CD4-positive, alpha-beta T cell (primary cell): ENCODE measurements at places on chromosomes 12 and 14. TPM values are rescaled to one million over a fixed set of nuclear protein-coding genes. Genes with fewer than 3 reads are reported as not detected.

The RERG gene
- total RNA-seq, result not detected

- no peaks in the 10 kb centered on the region for H3K27me3 ChIP-seq
- DNase-seq, result no peak
- no peaks in the 10 kb centered on the region for H3K36me3 ChIP-seq
- no peaks in the 10 kb centered on the region for H3K4me1 ChIP-seq
- no peak overlapping the region for H3K4me3 ChIP-seq
- no peak overlapping the region for H3K27ac ChIP-seq
Observed at GRCh38 chr12:105301696-105302095, 28.8 kb upstream of the C12orf75 start.

The SCNN1A gene
- 1.1 TPM for total RNA-seq

The CARMIL3 gene
- total RNA-seq, result 0.11 TPM

GRCh38 chr12:91511795-91512420 is 329.3 kb upstream of the DCN start:
- no peaks in the 10 kb centered on the region for H3K36me3 ChIP-seq
- no peak for DNase-seq
- H3K27ac ChIP-seq, result no peak overlapping the region
- no peaks in the 10 kb centered on the region for H3K4me1 ChIP-seq

The DLK1 gene
- total RNA-seq, result not detected

- DNase-seq, result peak; percentile 50
- peak overlapping the region; percentile 98 for H3K4me3 ChIP-seq
- peaks cover 24% of the 10 kb centered on the region for H3K4me1 ChIP-seq
- H3K27ac ChIP-seq, result peak overlapping the region; percentile 100
- no peaks in the 10 kb centered on the region for H3K27me3 ChIP-seq
Observed at GRCh38 chr14:65101631-65102440, 481 bp downstream of the MAX start.

DNA sequence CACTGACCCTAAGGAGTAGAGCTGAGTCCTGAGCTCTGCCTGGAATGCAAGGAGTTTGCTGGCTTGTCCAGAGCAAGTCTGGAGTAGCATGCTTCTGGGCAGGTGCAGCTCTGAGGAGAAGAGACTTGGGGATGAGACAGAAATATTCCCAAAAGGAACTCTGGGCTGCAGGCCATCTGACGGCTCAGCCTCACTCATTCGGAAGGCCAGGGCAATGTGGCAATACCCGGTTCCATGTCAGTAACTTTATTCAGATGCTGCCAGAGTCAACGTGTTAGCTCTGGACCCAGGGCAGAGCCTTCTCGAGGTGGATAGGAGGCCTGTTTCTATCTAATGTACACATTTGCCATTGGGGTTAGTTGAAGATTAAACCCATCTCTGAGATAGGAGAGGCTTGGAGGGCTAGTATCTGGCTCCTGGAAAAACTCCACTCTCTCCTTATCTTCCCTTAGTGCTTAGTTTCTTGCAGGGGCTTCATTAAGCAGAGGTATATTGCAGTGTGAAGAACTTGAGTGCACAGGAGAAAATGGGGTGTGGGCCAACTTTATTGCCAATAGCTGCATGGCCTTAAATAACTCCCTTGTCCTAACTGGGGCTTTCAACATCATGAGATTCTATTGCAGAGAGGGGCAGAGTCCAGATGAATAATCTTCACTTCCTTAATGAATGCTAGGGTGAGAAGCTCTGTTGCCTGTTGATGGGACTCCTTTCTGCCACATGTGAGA is 65.6 kb downstream of the NTF3 start:
- H3K27me3 ChIP-seq, result no peaks in the 10 kb centered on the region
- no peaks in the 10 kb centered on the region for H3K36me3 ChIP-seq
- no peak overlapping the region for H3K27ac ChIP-seq
- H3K4me1 ChIP-seq, result no peaks in the 10 kb centered on the region

DNA sequence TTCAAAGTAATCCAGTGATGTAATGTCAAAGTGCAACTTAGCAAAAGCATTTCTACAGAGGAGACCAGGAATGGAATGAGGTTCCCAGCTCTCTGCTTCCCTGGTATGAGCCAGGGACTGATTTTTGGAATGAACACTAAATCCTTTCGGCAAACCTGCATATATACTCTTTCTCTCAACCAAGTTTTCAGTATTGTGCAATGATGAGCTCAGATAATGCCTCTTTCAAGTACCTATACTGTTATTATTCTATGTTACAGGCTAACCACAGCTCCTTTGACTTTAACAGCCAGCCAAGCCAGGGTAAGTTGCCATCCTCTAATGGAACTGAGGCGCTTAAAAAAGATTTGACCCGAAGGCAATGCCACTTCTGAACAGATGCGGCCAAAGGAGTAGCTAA is 104.9 kb upstream of the FSCB start:
- H3K4me3 ChIP-seq, result no peak overlapping the region
- H3K27ac ChIP-seq, result no peak overlapping the region
- DNase-seq, result no peak
- no peaks in the 10 kb centered on the region for H3K36me3 ChIP-seq
- no peaks in the 10 kb centered on the region for H3K27me3 ChIP-seq
- no peaks in the 10 kb centered on the region for H3K4me1 ChIP-seq

The PCED1B gene
- total RNA-seq, result 18.7 TPM

The KICS2 gene
- total RNA-seq, result 13.6 TPM

DNA sequence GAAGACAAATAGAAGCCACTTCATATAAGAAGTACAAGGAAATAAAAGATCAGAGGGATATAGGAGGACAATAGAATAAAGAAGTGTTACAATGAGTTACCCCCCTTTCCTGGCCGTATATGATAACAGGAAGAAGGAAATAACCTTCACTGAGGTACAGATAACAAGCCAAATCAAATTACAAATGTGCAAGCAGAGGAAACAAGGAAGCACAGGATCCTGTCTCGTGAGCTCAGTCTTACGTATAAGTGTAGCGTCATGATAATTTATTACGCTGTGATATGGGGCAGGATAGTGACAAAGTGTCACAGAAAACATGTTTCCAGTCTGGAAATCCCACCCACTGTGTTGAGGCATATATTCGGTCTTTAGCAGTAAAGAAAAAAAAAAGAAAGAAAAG is 26.5 kb downstream of the CRACR2A start:
- no peak for DNase-seq
- peaks cover 20% of the 10 kb centered on the region for H3K4me1 ChIP-seq
- H3K27me3 ChIP-seq, result no peaks in the 10 kb centered on the region
- no peak overlapping the region for H3K4me3 ChIP-seq

The PRKCH gene
- total RNA-seq, result 385 TPM

The UTP20 gene
- total RNA-seq, result 9.6 TPM

DNA sequence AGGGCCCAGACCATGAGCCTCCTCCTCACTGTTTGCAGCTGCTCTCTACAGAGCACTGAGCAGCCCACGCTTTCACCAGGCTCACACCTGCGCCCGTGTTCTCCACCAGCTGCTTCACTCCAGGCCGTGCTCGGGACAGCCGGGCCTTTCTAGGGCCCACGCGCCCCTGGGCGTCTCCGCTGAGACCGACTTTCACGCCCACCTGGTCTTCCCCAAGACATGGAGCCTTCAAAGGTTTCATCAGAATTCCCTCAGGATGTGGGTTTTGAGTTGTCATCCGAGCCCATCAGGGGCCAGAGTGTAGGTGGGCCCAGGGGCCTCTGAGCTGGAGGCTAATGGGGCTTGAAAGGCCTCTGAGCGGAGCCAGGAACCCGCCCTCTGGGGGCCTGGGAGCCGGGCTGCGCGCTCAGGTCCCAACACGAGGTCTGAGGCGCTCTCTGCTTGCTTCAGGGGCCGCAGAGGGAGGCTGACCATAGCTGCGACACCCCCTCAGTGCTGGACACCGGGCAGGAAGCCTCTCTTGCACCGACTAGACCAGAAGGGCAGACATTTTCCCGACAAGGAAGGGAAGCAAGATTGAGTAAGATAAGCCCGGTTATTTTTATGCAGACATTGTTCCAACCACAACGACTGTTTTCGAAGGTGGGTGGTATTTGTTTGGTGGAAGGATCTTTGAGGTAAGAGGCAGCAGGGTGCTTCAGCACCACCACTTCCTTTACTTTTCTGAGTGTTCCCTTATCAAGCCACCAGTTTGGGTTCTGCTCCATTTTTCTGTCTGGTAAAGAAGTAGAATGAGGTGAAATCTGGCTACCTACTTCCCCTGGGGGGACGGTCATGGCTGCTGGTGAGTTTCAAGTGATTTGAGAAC is 125.0 kb upstream of the FUT8 start:
- peaks cover 68% of the 10 kb centered on the region for H3K4me1 ChIP-seq
- peak; percentile 34 for DNase-seq
- H3K27ac ChIP-seq, result peak overlapping the region; percentile 72
- no peaks in the 10 kb centered on the region for H3K36me3 ChIP-seq
- H3K4me3 ChIP-seq, result peak overlapping the region; percentile 24
- H3K27me3 ChIP-seq, result no peaks in the 10 kb centered on the region

- no peak overlapping the region for H3K27ac ChIP-seq
- DNase-seq, result no peak
- H3K4me1 ChIP-seq, result no peaks in the 10 kb centered on the region
- H3K27me3 ChIP-seq, result no peaks in the 10 kb centered on the region
Observed at GRCh38 chr12:66804563-66804974, 125.7 kb upstream of the GRIP1 start.

DNA sequence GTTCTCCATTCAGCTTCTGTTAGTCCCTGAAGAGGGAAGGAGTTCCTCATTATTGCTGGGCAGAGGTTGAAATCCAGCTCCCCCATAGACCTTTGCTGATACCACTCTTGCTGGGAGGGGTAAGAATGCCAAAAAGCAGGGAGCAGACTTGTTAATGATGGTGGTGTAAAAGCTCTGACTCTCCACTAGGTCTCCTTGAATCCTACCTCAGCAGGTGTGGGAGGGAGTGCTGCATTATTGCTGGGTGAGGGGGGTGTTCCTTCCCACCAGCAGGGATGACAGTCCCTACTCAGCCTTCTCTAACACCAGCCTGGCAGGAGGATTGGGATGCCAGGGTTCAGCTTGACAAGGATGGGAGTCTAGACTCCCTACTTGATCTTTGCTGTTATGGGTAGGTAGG is 185.8 kb upstream of the NOS1 start:
- no peak overlapping the region for H3K4me3 ChIP-seq
- H3K27ac ChIP-seq, result no peak overlapping the region
- no peaks in the 10 kb centered on the region for H3K36me3 ChIP-seq
- DNase-seq, result no peak
- H3K4me1 ChIP-seq, result no peaks in the 10 kb centered on the region

DNA sequence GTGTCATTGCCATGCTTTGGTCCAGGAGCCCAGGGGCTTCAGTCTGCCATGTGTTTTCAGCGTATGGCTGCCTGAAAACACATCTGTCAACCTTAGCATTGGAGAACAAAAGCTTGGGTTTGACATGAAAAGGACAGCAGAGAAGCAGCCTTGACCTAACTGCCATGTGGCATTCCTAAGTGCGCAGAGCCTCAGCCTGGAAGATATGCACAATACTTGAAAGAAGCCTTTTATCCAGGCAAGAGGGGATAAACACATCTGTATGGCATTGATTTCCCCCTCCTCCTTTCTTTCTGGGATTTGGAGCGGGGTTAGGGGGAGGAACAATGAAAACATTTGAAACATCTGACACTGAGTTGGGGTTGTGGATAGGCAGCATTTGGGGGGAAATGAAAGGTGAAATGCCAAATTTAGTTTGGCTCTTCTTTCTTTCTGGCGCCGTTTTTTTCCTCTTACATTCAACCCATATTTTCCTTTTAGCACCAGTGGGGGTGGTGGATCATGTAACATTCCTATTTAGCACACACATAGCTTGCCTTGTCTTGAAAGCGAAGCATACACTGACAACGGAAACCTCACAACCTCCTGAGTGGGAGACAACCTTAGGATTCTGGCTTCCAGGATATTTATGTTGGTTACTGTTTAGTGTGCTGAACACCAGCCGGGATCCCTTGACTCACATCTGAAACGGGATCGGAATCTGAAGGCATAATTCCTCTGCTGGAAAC is 177.0 kb downstream of the C12orf75 start:
- H3K36me3 ChIP-seq, result no peaks in the 10 kb centered on the region
- no peaks in the 10 kb centered on the region for H3K4me1 ChIP-seq
- no peak overlapping the region for H3K4me3 ChIP-seq
- no peak for DNase-seq
- no peaks in the 10 kb centered on the region for H3K27me3 ChIP-seq
- no peak overlapping the region for H3K27ac ChIP-seq

The TSFM gene
- total RNA-seq, result 25.8 TPM

The SNW1 gene
- 131 TPM for total RNA-seq

GRCh38 chr14:95516554-95517181 is at the start of gene SYNE3:
SYNE3 (minus strand) TSS chr14:95516650; CDS start chr14:95475821, 40,829 bp downstream.
- H3K4me1 ChIP-seq, result peaks cover 79% of the 10 kb centered on the region
- H3K27ac ChIP-seq, result peak within 1 kb of the TSS; percentile 80
- H3K27me3 ChIP-seq, result no peaks in the 10 kb centered on the region
- peaks cover 1% of the 10 kb centered on the region for H3K36me3 ChIP-seq
- DNase-seq, result peak; percentile 39
- peak within 1 kb of the TSS; percentile 74 for H3K4me3 ChIP-seq

GRCh38 chr12:26668230-26668629 is 164.8 kb downstream of the ITPR2 start:
- DNase-seq, result no peak
- H3K27me3 ChIP-seq, result no peaks in the 10 kb centered on the region
- no peak overlapping the region for H3K4me3 ChIP-seq
- peaks cover 12% of the 10 kb centered on the region for H3K36me3 ChIP-seq
- no peaks in the 10 kb centered on the region for H3K4me1 ChIP-seq
- no peak overlapping the region for H3K27ac ChIP-seq
